ENCODE measurements at places on chromosomes 2 and 18. TPM values are rescaled to one million over a fixed set of nuclear protein-coding genes. Genes with fewer than 3 reads are reported as not detected.
A peak's percentile ranks its signal among the peaks of the same experiment; 100 is the strongest.

GRCh38 chr2:151437630-151438029 is 27.9 kb downstream of the RIF1 start:
- no peak for DNase-seq
- peaks cover 4% of the 10 kb centered on the region for H3K36me3 ChIP-seq
- no peak overlapping the region for H3K27ac ChIP-seq

- no peaks in the 10 kb centered on the region for H3K36me3 ChIP-seq
- no peaks in the 10 kb centered on the region for H3K4me1 ChIP-seq
- DNase-seq = no peak
- H3K27ac ChIP-seq = no peak overlapping the region
- no peaks in the 10 kb centered on the region for H3K27me3 ChIP-seq
Measured at GRCh38 chr2:139457873-139458272, 677.7 kb upstream of the NXPH2 start.

DNA sequence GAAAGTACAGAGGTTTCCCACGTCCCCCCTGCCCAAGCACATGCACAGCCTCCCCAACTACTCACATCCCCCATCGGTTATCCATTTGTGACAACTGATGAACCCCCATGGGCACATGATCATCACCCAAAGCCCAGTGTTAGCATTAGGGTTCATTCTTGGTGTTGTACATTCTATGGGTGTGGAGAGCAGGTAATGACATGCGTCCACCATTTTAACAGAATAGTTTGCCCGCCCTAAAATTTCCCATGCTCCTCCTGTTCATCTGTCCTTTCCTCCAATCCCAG is 74.3 kb downstream of the LONRF2 start:
- H3K36me3 ChIP-seq = no peaks in the 10 kb centered on the region
- H3K27me3 ChIP-seq = no peaks in the 10 kb centered on the region
- no peak overlapping the region for H3K27ac ChIP-seq
- H3K4me3 ChIP-seq = no peak overlapping the region
- DNase-seq = no peak
- H3K4me1 ChIP-seq = no peaks in the 10 kb centered on the region

DNA sequence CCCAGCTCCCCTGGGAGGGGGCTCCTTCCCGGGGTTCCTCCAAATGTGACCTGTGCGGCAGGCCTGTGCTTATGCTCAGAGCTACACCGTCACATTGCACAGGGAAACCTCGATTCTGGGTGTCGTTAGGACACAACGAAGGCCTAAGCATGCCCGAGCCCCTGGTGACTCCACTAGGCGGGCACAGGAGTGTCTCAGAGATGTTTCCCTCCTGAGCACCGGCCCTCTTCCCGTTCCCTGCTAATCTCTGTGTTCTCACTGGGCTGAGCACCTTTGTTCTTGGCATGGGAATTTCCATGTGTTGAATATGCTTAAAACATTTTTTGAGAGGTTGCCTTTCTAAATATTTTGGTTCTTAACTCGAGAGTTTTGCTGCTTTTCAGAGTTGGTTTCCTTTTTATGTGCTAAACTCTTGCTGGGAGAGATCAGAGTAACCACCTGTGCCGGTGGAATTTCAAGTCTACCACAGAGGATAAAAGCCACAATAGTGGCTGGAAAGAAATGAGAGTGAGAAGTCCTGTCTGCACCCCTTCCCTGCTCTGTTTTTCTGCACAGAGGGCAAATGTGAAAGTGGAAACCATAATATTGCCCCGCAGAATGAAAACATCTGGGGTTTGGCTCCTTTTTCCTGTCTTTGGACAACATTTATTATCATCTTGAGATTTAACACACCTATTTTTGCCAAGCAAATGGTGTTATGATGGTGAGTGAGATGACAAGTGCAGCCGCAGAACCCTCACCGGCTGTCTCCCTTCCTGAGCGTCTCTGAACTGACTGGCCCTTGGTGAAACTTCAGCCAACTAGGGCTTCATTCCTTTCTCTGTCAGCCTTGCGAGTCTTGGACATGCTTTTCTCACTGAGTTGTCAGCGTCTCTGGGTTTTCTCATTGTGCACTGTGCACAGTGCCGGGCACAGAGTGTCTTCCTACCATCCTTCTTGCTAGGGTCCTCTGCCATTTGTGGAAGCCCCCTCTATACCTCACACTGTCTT is 154.1 kb downstream of the VAPA start:
- H3K4me1 ChIP-seq = peaks cover 1% of the 10 kb centered on the region
- H3K27ac ChIP-seq = no peak overlapping the region
- H3K27me3 ChIP-seq = no peaks in the 10 kb centered on the region
- H3K4me3 ChIP-seq = no peak overlapping the region

- no peaks in the 10 kb centered on the region for H3K4me1 ChIP-seq
- no peaks in the 10 kb centered on the region for H3K27me3 ChIP-seq
- no peak for DNase-seq
- no peak overlapping the region for H3K27ac ChIP-seq
Measured at GRCh38 chr2:126995621-126996377, 97.1 kb downstream of the TEX51 start.

DNA sequence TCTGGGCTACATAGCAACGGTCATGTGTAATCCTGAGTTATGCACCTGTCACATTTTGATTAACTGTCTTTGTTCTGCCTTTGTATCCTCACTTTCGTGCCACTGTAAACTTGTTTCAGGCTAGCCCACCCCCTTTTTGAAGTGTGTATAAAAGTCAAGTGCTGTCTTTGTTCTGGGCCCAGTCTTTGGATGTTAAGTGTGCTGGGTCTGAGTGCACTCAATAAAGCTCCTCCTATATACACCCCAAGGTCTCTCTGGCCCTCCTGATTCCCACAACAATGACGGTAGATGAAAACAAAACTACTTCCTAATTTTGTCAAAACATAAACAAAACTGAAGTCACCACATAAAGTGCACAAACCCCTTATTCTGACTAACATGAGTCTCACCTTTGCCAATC is 633.4 kb downstream of the DSC3 start:
- DNase-seq = no peak
- no peaks in the 10 kb centered on the region for H3K4me1 ChIP-seq
- no peaks in the 10 kb centered on the region for H3K36me3 ChIP-seq
- no peak overlapping the region for H3K4me3 ChIP-seq
- H3K27me3 ChIP-seq = no peaks in the 10 kb centered on the region

- H3K4me1 ChIP-seq = no peaks in the 10 kb centered on the region
- no peaks in the 10 kb centered on the region for H3K27me3 ChIP-seq
- H3K27ac ChIP-seq = peak overlapping the region; percentile 97
- peak overlapping the region; percentile 73 for H3K4me3 ChIP-seq
- DNase-seq = no peak
- H3K36me3 ChIP-seq = no peaks in the 10 kb centered on the region
Measured at GRCh38 chr2:62197925-62198633, 2.2 kb downstream of the B3GNT2 start.

GRCh38 chr2:28904295-28904694 is 9.8 kb downstream of the WDR43 start:
- H3K4me1 ChIP-seq = no peaks in the 10 kb centered on the region
- H3K4me3 ChIP-seq = no peak overlapping the region
- H3K36me3 ChIP-seq = no peaks in the 10 kb centered on the region
- no peak for DNase-seq
- H3K27me3 ChIP-seq = no peaks in the 10 kb centered on the region

DNA sequence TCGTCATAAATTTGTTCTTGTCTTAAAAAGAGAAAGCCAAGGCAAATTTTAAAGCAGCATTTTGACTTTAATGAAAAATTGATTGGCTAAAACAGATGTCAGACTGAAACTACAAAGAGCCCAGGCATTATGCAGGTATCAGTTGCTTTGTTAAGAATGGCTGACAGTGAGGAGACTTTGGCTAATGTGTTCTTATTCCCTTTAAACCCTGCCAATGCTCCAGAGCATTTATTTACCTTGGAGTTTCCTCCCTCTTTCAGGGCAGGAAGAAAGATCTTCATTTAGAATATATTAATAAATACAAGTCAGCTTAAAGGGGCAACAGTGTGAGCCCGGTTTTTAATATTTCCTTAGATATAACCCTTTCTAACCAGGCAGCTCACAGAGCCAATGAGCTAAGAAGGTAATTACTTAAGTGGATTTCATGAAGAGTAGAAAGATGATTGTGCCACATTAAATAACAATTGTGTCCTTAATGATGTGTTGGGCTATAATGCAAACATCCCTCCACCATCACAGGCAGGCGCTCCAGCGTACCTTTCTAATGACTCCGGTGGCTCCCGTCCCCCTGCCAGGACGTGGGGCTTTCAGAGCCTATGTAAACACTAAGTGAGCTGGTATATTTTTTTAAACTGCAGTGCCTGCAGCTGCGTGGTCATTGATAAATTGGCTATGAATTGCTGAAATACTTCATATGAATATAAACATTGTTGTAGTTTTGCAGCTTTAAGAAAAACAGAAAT is 349.4 kb upstream of the POU3F3 start:
- H3K27me3 ChIP-seq = no peaks in the 10 kb centered on the region
- DNase-seq = no peak
- H3K36me3 ChIP-seq = no peaks in the 10 kb centered on the region
- no peak overlapping the region for H3K27ac ChIP-seq
- no peak overlapping the region for H3K4me3 ChIP-seq

DNA sequence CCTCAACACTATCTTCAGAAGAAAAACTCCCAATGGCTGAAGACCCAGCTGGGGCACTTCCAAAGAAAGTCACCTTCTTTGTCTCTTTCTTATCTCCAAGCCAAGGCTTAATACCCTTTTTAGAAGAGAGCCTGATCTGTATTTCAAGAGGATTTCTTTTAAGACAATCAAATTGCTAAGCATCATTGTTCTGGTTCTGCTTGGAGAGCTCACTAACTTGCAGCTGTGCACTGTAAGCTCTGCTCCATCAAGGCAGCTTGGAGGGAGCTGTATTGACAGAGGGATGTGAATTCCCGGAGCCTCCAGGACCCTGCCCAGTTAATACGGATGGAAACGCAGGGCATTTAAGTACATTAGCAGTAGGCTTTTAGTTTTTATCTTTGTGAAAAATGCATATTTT is 253.1 kb downstream of the TDRD15 start:
- no peak for DNase-seq
- no peak overlapping the region for H3K4me3 ChIP-seq
- no peaks in the 10 kb centered on the region for H3K27me3 ChIP-seq
- no peaks in the 10 kb centered on the region for H3K36me3 ChIP-seq

- no peak overlapping the region for H3K27ac ChIP-seq
- H3K4me1 ChIP-seq = no peaks in the 10 kb centered on the region
- H3K36me3 ChIP-seq = no peaks in the 10 kb centered on the region
- H3K27me3 ChIP-seq = no peaks in the 10 kb centered on the region
- DNase-seq = no peak
Measured at GRCh38 chr2:9095690-9096089, 92.2 kb upstream of the MBOAT2 start.

DNA sequence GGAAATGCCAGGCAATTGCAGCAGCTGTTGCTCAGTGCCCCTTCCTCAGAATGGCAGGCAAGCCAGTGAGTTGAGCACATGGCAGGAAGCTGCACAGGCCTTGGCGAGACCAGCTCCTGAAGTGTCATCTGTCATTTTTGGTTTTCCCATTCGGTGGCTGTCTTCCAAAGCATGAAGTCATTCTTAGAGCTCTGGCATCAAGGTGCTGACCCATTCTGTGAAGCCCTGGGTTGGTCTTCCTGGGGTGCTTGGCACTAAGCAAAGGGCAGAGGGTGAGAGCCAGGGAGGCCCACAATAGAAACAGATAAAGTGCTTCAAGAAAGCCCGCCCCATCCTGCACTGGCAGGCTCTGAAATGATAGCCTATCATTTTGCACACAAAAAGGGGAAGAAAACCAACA is 150.5 kb downstream of the VAPA start:
- no peaks in the 10 kb centered on the region for H3K4me1 ChIP-seq
- no peaks in the 10 kb centered on the region for H3K36me3 ChIP-seq
- H3K27me3 ChIP-seq = no peaks in the 10 kb centered on the region
- DNase-seq = no peak
- no peak overlapping the region for H3K4me3 ChIP-seq

The AFF3 gene
- 63.6 TPM for total RNA-seq

The NETO1 gene
- total RNA-seq = 0.32 TPM

The FBXO11 gene
- total RNA-seq = 59.3 TPM

The MRPL33 gene
- total RNA-seq = 89.7 TPM

The C18orf54 gene
- 2.1 TPM for total RNA-seq

The CAPN13 gene
- total RNA-seq = 33.8 TPM

The PLA2R1 gene
- 49.9 TPM for total RNA-seq

The HNRNPA3 gene
- 95.9 TPM for total RNA-seq

The LONRF2 gene
- total RNA-seq = 24.9 TPM

The REEP1 gene
- 3.8 TPM for total RNA-seq

All from breast epithelium (tissue), 4 donors.